Fibroblast of skin of left biceps (primary cell): ENCODE measurements at places on chromosomes 13 and 19.

DNA sequence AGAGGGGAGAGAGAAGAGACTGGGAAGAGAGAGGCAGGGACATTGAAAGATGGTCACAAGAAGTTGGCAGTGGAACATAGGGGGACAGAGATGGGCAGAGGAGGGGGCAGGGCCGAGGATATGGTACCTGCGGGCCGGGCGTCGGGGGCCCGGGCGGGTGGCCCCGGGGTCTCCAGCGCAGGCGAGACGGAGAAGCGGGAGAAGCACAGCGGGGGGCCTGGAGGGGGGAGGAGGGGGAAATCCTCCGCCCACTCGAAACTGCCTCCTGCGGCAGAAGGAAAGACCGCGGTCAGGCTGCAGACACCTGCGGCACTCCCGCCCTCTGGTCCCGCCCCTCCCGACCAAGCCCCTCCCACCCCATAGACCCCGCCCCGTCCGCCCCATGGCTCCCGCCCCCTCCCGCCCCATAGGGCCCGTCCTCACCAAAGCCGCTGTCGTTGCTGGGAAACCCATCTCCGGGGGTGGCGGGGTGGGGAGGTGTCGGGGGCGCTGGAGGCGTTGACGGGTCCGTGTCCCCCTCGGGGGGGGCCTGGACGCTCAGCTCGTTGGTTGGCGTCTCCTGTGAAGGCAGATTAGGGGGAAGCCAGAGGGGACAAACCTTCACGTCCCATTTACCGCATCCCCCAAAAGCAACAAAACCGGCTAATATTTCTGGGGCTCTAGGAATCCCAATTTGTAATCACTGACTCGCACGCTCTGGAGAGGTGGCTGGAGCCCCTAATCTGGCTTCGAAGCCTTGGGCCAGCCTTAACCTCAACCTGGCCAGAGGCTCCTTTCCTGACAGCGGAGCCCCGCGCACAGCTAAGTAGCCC, 20.4 kb downstream of the LMTK3 start:
- no peak for DNase-seq

DNA sequence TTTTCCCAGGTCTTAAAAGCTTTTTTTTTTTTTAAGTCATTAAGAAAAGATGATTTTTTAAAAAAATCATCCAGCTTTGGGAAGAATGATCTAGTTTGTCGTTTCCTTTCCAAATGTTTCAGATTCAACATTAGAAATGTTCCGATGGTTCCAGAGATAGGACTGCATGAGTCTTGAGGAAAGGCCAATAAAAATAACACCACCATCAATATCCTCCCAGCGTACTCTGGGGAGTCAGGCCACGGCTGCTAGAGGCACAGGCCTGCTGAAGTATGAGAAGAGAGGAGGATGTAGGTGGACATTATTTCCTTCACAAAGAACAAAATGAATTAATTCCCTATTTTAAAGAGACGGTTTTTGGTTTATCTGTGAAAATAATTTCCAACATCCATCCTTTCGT, 60.0 kb upstream of the SHISA2 start:
- no peak for DNase-seq

DNA sequence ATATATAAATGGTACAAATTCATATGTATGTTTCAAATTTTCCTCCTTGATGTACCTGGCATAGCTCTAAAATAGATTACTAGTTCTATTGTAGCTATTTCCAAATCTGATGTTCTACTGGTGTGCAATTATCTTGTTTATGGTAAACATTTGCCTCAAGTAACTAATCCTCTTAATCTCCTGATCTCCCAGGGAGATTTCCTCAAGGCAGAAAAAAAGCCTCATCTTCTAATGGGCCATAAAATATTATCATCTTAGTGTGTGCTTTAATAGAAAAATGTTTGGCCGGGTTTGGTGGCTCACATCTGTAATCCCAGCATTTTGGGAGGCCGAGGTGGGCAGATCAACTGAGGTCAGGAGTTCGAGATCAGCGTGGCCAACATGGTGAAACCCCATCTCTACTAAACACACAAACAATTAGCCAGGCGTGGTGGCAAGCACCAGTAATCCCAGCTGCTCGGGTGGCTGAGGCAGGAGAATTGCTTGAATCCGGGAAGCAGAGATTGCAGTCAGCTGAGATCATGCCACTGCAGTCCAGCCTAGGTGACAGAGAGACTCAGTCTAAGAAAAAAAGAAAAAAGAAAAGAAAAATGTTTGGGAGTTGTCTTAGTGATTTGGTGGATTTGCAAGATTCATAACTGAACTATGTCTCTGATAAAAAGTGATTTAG, 498.9 kb upstream of the SLITRK5 start:
- no peak for DNase-seq

- no peak for DNase-seq
These were observed 51.9 kb upstream of the SLC15A1 start for GRCh38 chr13:98804336-98804855.

DNA sequence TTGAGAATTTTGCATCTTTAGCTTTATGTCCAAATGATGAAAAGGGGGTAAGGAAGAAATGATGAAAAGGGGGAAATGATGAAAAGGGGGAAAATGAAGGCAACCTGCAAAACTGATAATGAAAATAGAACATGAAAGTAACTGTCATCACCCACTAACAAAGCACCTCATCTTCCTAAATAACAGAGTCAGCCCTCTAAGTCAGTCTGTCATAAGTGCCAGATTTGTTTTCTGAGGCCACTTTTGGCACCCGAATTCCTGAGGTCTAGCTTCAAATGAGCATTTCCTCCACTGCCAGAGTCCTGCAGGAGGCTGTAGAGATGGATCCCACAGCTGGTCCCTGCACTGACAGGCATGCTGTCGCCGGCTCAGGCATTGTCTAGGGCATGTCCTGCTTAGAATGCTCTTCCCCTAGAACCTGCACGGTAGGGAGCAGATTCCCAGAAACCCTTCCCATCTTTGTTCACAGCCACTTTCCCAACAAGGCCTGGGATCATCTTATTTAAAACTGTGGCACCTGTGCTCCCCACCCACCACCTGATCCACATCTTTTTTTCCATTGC, 25.3 kb downstream of the RAP2A start:
- no peak for DNase-seq

GRCh38 chr19:15062036-15062435, 12.8 kb downstream of the CASP14 start:
- DNase-seq: no peak

DNA sequence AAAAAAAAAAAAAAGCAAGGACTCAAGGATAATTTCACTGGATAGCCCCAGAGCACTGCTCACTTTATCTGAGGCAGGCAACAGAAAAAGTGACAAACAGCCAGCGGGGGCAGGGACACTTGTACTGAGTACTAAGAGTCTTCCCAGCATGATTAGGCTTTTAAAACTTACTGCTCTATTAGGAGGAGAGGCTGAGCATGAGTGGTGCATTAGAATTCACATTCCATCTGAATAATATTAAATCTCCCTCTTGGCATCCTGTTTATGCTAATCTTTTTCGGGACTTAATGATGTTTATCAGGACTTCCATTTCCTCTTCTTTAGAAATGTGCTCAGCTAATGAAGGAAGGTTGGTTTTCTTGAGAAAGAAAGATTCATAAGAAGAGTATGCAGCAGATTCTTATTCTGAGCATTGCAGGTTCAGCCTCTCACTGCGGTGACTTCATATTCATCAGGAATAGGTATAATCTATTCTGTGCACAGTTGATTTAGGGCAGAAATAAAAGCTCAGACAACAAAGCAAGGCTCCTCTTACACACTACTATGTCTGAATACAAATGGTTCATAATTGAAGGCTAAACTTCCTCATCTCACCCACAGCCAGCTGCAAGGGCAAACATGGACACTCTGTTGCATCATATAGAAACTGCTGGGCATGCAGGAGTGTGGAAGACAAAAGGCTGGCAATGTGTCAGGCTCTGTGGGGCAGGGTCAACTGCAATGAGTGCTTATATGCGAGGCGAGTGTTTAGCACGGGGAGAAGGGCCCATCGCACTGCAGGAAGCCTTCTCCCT, 107.0 kb downstream of the KL start:
- no peak for DNase-seq

DNA sequence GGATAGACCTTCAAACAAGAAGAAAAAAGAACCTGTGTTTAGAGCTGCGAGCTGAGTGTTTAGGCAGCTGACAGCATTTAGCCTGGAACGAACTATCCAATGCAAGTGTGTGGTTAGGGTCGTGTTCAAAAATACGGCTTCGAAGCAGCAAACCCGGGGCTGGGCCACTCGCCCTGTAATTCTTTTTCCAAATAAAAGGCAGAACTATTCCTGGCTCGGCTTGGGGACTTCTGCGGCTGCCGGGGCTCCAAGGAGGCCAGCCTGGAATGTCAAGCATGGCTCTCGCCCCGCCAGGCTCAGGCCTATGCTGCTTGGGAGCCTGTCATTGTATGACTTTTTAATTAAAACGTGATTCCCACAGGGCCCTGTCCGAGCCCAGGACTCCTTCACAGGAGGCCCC, 51.7 kb upstream of the KLF2 start:
- no peak for DNase-seq

DNA sequence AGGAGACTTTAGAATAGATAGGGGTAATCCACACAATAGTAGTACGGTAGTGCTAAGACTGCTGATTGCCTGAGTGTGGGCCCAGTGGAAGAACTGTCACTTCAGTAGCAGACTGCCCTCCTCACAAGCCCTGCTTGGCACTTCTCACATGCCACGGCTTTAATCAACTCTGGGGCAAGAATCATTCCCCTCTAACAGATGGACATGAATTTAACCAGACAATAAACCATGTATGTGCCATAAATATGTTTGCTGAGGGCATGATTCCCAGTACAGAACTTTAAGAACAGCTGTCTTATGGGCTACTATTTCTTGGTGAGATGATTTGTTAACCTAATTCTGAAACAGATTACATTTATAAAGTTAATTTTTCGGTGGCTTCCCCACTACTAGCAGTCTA, 22.0 kb downstream of the DPY19L3 start:
- no peak for DNase-seq

DNA sequence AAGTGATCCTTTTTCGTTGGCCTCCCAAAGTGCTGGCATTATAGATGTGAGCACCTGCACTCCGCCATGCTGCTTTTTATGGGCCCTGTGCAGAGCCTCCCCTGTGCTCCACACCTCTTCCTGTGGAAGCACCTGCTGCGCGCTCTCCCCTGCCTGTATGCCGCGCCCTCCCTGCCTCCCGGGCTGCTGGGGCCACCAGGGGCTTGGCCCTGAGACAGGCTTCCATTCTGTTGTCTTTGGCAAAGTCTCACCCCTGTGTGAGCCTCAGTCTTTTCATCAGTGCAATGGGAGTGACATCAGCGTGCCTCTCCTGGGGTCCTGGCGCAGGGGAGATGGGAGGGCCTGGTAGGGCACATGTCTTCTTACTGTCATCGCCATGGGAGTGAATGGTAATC, 1.3 kb downstream of the FAM174C start:
- no peak for DNase-seq

- DNase-seq: no peak
These were observed 36.3 kb downstream of the SMIM24 start for GRCh38 chr19:3443840-3444694.

DNA sequence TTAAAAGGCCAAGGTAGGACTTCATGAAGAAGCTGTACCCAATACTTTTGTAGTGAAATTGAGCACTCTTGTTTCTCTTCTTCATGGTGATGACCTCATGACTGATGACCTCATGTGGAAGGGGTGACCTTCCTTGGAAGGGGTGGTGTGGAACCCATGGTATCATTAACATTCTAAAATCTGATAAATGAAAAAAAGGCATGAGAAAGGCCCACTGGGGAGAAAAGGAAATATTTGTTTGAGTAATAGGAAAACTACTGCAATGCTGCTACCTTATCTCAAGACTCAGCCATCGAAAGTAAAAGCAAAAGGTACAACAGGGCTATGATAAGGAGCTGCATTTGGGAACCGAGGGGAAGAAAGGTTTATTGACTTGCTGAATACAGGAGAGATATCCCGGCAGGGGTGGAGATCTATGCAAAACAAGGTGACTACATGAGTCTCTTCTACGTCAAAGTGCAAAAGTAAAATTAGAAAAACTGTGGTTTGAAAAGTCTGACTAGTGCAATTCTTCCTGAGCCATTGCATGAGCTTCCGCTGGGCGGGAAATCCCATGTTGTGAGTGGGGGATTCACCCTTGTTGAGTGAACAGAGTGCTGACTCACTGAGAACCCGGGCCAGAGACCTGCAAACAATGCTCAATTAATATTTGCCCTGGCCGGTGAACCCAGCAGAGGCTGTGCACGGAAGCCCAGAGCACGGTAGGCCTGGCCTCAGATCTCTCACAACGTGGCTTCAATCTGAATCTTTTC, 138.9 kb upstream of the RFC3 start:
- no peak for DNase-seq

DNA sequence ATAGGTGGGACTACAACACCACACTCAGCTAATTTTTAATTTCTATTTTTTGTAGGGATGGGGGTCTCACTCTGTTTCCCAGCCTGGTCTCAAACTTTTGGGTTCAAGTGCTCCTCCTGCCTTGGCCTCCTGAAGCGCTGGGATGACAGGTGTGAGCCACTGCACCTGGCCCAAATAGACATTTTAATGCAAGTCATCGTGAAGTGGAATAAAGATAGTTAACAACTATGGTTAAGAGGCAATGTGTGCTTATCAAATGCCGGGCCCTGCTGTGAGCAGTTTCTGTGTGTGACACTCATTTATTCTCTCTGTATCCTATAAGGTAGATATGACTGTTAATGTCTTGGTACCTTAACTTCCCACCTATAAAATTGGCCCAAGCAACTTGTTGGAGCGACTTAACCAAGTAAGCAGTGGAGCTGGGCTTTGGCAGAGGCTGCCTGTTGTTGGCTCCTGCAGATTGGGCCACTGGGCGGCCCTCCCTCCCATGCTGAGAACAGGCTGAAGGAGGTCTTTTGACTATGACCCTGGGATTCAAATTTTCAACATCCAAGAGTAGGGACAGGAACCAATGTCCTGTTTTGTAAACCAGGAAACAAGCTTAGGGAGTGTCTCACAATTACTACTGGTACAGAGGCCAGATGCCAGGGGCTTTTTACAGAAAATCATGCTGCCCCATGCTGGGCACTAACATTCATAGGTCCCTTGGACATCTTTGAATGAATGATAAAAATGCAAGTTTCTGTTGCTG, 450.7 kb downstream of the TSHZ3 start:
- no peak for DNase-seq

- DNase-seq: no peak
These were observed 36.9 kb downstream of the ARRDC2 start for GRCh38 chr19:18044825-18045304.

- no peak for DNase-seq
These were observed 72.8 kb downstream of the HSPH1 start for GRCh38 chr13:31088826-31089420.

DNA sequence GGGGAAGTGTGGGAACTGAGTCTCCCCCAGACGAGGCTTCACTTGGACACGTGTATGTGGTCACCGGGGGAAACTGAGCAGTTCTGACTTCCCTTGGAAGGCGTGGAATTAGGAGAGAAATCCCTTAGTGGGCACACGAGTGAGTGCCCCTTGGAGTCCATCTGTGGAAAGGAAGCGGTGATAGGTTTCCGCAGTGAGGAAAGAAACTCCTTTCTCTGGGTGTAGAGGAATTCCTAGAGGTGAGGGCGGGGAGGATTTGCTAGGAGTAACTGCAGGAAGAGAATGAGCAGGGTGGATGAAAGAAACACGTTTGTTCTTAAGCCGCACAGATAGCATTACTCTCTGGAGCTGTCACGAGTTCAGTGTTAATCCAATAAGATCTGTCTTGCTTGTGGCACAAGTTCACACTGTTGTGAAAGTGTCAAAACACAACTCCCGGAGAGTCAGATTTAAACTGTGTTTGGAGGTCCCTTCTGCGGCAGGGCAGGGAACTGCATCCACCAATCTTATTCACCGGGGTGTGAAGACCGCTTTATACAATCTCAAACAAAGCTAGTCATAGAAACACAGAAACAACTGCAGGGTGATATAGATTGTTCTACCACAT, 1.2 kb downstream of the KL start:
- no peak for DNase-seq
